IMR-90 (cell line): ENCODE measurements at places on chromosomes 16 and 17. TPM values are rescaled to one million over a fixed set of nuclear protein-coding genes. Genes with fewer than 3 reads are reported as not detected.

Gene FBXL20
- 12.2 and 13.8 TPM in 2 replicates for total RNA-seq

Gene CNTNAP4
- not detected in 2 replicates for total RNA-seq

Gene SMTNL2
- not detected in 2 replicates for total RNA-seq

Gene TPPP3
- 0.54 and 0.56 TPM in 2 replicates for total RNA-seq

Gene PKD1
- 7.9 and 15.6 TPM in 2 replicates for total RNA-seq

Gene ZCCHC14
- 2.5 and 2.8 TPM in 2 replicates for total RNA-seq

Gene FOXF1
- 2.7 and 4.2 TPM in 2 replicates for total RNA-seq

Gene TBC1D3E
- total RNA-seq = not detected in 2 replicates

Gene GRAPL
- total RNA-seq = not detected in 2 replicates
